ENCODE measurements at places on chromosomes 7 and 10. TPM values are rescaled to one million over a fixed set of nuclear protein-coding genes. Genes with fewer than 3 reads are reported as not detected.

The COL13A1 gene
- 19.1 TPM for polyA plus RNA-seq

- no peak for DNase-seq
Measured at GRCh38 chr7:35356495-35356894, 102.6 kb upstream of the TBX20 start.

DNA sequence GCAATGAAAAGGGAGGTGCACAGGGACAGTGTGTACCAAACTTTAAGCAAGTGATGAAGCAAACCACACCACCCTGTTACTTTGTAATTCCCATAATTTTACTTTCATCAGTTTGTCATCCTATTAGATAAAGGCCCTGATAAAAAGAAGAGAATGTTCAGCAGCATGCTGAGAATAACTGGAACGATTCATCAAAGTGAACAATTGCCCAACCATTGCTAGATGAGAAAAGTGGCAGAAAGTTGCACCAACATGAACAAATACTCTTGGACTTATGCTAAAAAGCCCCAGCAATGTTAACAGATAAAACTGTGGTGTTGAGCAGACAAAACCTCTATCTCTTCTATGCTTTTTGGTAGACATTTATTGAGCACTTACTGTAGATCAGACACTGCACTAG is 75.5 kb upstream of the PCGF5 start:
- no peak for DNase-seq

GRCh38 chr7:1007901-1008300 is 24.9 kb downstream of the CYP2W1 start:
- DNase-seq, result no peak

GRCh38 chr7:38550836-38551235 is 80.3 kb downstream of the AMPH start:
- no peak for DNase-seq

GRCh38 chr7:83159731-83160130 is 3.0 kb downstream of the PCLO start:
- no peak for DNase-seq

- DNase-seq, result no peak
Measured at GRCh38 chr10:61904733-61905725, 3.5 kb downstream of the ARID5B start.

- DNase-seq, result no peak
Measured at GRCh38 chr10:53052521-53053164, 280.1 kb upstream of the MBL2 start.

GRCh38 chr10:69352569-69353264 is 64.0 kb downstream of the TACR2 start:
- no peak for DNase-seq

GRCh38 chr7:104980841-104981671 is 32.9 kb upstream of the KMT2E start:
- no peak for DNase-seq

GRCh38 chr7:128842674-128843641 is 12.8 kb downstream of the FLNC start:
- no peak for DNase-seq
